ENCODE measurements at places on chromosomes 2 and 18. TPM values are rescaled to one million over a fixed set of nuclear protein-coding genes. Genes with fewer than 3 reads are reported as not detected.
A peak's percentile ranks its signal among the peaks of the same experiment; 100 is the strongest.

GRCh38 chr2:232363784-232364615 lies 14.6 kb upstream of the ALPP start:
- DNase-seq = no peak

DNA sequence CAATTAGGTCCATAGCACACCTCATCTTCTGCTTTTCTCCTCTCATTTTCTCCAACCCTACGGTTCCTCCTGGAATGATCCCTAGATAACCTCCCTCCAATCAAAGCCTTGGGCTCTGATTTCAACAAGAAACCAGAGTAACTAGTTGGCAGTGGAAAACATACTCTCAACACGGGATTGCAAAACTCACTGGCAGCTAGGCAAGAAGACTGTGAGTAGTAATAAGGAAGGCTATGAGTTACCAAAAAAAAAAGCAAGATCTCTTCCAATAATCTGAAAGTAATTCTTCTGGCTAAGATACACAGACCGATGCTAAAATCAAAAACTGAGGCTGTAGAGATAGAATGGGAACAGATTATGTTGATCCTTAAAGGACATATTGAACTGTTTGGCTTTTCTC lies 28.4 kb upstream of the CCDC102B start:
- DNase-seq = no peak

GRCh38 chr2:43387092-43388062 lies 161.0 kb upstream of the ZFP36L2 start:
- DNase-seq = no peak

DNA sequence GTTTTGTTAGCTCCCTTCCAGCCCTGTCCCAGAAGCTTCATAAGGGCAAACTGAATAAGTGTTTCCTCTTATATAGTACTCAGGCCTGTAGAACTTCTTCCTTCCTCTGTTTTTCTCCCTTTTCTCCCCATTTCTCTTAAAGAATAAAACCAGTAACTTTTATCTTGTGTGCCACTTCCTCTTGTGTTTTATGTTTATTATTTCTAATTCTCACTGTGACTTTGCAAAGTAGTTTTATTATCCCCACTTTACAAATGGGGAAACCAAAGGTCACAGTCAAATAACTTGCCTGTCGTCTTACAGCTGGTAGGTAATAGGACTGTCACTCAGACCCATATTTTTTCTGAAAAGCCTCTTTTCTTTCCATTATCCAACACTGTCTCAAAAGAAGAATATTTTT lies 42.4 kb downstream of the RBBP8 start:
- DNase-seq = no peak

GRCh38 chr18:77530732-77531131 lies 281.1 kb downstream of the GALR1 start:
- no peak for DNase-seq

- no peak for DNase-seq
Observed at GRCh38 chr2:202096736-202097135, 23.7 kb downstream of the KIAA2012 start.

- no peak for DNase-seq
Observed at GRCh38 chr2:101291973-101292372, 16.5 kb downstream of the RNF149 start.

DNA sequence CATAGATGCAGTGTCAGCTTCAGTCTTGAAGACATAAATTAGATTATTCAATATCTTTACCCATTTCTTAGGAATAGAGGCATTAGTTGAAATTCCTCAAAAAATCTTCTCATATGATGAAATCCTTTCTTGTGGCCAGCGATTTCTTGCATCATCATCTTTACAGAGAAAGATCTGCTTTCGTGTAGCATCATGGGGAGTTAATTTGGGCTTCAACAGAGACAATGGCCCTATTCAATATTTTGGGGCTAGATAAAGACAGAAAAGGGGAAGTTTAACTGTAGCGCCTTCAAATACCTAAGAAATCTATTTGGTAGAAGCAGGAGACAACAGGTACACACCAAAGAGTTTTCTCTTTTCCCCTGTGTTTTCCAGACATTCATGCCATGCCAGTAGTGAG lies 73.8 kb downstream of the TGFA start:
- DNase-seq = no peak

- DNase-seq = no peak
Observed at GRCh38 chr2:2452961-2453360, 121.9 kb upstream of the MYT1L start.

GRCh38 chr2:222561817-222562645 lies 93.9 kb downstream of the FARSB start:
- DNase-seq = no peak

DNA sequence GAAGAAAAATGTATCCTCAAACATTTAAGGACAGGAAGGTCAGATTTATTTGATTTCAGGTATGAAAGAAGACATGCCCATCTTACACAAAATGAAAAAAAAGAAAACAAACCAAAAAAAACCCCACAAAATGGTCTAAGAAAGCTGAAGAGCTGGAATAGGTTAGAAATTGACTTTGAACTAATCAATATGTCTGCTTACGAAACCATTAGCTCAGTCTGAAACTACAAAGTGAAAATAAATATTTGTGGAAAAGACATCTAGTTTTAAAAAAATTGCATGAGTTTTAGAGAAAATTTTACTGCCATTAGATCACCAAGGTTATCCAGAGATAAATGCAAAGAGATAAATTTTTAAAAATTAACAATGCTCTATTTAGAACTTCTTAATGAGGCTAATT lies 125.3 kb downstream of the TMEFF2 start:
- no peak for DNase-seq

DNA sequence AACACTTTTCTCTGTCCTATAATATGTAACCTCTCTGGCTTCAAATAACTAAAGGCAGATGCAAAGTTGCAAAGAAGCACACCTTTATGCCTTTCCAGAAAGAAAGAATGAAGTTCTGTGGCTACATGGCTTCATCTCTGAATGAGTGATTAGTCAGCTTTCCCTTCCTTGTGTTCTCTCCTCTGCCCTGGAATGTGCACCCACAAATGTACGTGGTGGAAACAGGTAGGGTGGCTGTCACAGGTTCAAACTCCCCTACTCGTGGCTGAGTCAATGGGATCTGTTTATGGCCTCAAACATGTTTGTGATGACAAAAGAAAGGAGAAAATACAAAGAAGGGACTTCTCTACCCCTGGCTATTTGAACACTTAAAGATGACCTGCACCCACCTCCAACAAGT lies 55.5 kb upstream of the ACVR2A start:
- peak; percentile 19 for DNase-seq

GRCh38 chr18:56712761-56713160 lies 61.6 kb downstream of the WDR7 start:
- DNase-seq = no peak

GRCh38 chr2:235740821-235741220 lies 247.0 kb downstream of the AGAP1 start:
- no peak for DNase-seq

GRCh38 chr2:142052220-142052863 lies 78.5 kb downstream of the LRP1B start:
- DNase-seq = no peak

- DNase-seq = no peak
Observed at GRCh38 chr2:158103411-158104012, 1.8 kb downstream of the UPP2 start.

Gene RUFY4
- polyA plus RNA-seq = not detected

Gene NR4A2
- 3.0 TPM for polyA plus RNA-seq

Gene AQP4
- polyA plus RNA-seq = not detected

Gene ATRAID
- polyA plus RNA-seq = 168 TPM

Gene GLI2
- 0.04 TPM for polyA plus RNA-seq

Gene RTP5
- polyA plus RNA-seq = not detected

Gene GNAL
- polyA plus RNA-seq = 30.0 TPM

Gene RBM44
- 0.03 TPM for polyA plus RNA-seq

Gene ZNF521
- polyA plus RNA-seq = 0.07 TPM

Gene IL36A
- polyA plus RNA-seq = not detected

Data from keratinocyte (primary cell).